ENCODE measurements at places on chromosomes 6 and 20.

- DNase-seq = no peak
Observed at GRCh38 chr6:9563568-9563967, 851.3 kb downstream of the TFAP2A start.

- DNase-seq = no peak
Observed at GRCh38 chr6:107118976-107119375, 3.7 kb upstream of the BEND3 start.

- no peak for DNase-seq
Observed at GRCh38 chr20:33097001-33097400, 17.6 kb downstream of the BPIFB4 start.

GRCh38 chr6:132063738-132064137, 112.6 kb upstream of the CCN2 start:
- no peak for DNase-seq

GRCh38 chr20:49768204-49769047, 44.2 kb upstream of the SLC9A8 start:
- no peak for DNase-seq

- no peak for DNase-seq
Observed at GRCh38 chr6:83381949-83382348, 48.9 kb downstream of the ME1 start.

GRCh38 chr20:52405417-52405816, 213.8 kb upstream of the ZFP64 start:
- DNase-seq = no peak

GRCh38 chr20:11379257-11380011, 538.3 kb upstream of the BTBD3 start:
- DNase-seq = no peak

GRCh38 chr20:47506335-47506734, 4.6 kb downstream of the NCOA3 start:
- no peak for DNase-seq

DNA sequence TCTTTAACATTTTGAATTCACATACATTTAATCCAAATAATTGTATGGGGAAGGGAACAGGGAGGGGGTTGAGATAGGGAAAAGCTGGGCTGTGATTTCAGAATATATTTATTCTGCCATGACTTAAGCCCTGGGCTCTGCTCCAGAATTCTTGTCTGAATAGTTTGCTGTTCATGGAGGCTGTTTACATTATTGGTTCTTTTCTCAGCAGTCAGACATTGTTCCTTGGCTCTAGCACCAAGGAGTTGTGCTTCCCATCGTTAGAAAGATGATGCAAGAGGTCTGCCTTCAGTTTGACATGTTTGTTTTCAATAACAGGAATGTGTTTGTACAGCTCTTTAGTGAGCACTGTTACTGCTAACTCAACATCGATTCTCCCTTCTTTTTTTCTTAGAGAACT, 198.8 kb upstream of the CDYL start:
- no peak for DNase-seq

DNA sequence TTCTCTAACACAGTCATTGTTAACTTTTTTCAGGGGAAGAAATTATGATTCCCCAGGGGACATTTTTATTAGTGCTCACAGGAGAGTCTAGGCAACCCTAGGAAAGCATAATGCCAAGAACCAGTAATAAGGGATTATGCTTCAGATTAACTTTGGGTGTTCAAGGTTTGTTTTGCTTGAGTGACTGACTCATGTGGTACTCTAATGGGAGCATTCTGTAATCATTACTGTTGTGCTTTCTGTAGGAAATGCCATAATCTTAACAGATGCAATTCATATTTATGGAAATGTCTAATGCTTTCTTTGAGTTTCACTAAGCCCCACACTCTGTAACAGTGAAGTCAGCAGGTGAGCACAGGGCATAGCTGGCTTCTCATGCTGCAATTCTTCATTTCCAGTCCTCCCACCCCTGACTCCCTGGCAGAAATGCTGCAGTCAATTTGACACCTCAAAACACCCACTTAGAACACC, 263.4 kb upstream of the MAN1A1 start:
- DNase-seq = no peak

- DNase-seq = no peak
Observed at GRCh38 chr20:16267526-16267925, 305.7 kb downstream of the KIF16B start.

DNA sequence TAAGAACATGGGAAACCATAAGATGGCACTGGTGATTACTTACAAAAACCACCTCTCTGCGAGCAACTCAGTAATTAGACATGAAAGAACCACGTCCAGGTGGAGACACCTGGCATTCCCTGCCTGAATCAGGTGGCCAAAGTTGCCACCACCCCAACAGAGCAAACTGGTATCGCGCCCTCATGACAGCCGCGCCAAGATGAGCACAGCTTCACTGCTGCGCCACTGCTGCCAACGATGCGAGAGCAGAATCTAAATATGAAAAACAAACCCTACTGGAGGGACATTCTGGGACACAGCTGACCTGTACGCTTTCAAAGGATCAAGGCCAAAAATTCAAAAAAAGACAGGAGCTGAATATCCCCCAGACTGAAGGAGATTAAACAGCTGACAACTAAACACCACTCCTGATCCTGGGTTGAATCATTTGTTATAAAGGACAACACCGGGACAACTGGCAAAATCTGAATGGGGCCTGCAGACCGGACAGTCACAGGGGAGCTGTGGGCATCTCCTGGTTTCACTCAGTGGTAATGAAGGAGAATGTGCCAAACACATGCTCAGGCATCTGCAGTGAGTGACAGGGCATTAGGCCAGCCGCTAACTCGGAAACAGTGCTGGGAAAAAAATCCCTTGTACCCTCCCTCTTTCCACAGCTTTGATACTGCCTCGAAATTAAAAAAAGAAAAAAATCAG, 17.4 kb downstream of the CST7 start:
- peak; percentile 4 for DNase-seq

- no peak for DNase-seq
Observed at GRCh38 chr6:17871189-17871519, 116.3 kb downstream of the KIF13A start.

DNA sequence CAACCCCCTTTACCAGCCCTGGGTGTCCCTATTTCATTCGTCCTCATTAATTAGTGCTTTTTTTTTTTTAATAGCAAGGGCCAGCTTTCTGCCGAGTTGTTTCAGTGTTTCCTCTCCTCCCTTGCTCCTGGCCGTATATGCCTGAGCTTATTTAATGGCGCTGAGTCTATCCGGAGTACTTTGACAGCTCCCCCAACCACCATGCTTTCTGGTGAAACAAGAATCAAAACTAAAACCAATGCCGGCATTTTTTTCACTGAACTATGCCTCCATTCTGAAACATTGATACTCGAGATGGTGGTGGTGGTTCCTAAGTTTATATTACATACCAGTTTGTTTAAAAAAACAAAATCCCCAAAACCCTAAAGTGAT, 1.2 kb downstream of the DCBLD1 start:
- no peak for DNase-seq

DNA sequence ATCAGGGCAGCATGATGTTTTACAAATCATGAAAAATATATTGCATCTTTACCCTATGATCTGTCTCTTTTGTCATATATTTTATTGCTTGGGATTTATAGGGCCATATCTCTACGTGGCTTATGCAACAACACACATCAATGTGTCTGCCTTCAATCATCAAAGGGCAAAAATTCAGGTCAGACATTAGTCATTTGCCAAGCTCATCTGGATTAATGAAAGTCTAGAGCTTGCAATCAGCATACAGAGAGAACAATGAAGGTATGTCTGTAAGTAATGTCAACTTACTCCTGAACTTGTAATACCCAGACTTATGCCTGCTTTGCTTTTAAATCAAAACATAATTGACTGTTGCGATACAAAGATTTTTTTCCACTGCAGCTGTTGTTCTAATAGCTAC, 282.7 kb downstream of the HAO1 start:
- DNase-seq = no peak

DNA sequence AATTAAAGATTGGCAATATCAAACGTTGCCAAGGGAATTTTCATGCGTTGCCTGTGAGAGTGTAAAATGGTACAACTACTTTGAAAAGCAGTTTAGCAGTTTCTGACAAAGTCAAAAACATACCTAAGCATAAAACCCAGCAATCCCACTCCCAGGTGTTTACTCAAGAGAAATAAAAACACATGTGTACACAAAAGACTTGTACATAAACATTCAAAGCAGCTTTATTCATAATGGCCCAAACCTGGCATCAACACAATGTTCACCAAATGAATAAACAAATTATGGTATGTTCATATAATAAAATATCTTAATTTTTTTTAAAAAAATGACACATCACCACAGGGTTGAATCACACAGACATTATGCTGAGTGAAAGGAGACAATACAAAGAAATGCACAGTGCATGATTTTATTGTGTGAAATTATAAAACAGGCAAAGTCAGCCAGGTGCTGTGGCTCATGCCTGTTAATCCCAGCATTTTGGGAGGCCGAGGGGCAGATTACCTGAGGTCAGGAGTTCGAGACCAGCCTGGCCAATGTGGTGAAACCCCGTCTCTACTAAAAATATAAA, 240.4 kb upstream of the MARCKS start:
- no peak for DNase-seq

GRCh38 chr6:77930952-77931351, 278.1 kb downstream of the MEI4 start:
- DNase-seq = no peak

- DNase-seq = no peak
Observed at GRCh38 chr20:11044561-11044960, 370.8 kb upstream of the JAG1 start.

- peak; percentile 84 for DNase-seq
Observed at GRCh38 chr6:13454286-13455221, 32.8 kb downstream of the GFOD1 start.

DNA sequence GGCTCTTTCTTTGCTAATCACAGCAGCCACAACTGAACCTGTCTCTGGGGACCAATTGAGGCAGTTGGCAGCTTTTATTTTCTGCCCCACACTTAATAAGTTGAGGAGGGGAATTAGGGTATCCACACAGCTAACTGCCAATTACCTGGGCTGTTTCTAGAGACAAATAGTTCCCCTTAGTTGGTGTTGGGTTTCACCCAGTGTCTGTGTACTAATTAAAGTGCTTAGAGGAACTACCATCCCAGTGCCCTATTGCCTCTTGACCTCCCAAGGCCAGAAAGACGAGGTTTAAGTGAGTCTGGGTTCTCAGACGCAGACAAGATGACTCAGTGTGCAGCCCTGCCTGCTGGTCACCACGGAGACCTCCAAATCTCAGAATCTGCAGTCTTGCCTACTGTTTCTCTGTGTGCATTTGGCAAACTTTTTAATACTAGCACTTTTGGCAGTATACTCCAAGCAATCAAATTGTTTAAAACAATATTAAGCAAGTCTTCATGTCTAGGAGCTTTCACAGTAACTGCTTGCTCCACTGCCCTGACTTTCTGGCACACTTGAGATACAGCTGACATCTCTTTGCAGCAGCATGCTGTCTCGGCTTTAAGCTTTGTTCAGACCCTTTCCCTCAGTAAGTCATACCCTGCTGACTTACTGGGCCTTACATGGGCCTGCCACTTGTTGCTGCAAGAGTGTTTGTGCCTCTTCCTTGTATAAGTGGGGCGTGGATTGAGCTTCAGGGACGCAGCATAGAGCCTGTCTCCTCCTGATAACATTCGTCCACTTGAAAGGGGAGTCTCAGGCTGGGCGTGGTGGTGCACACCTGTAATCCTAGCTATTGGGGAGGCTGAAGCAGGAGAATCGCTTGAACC, 31.9 kb downstream of the STK35 start:
- no peak for DNase-seq

- DNase-seq = no peak
Observed at GRCh38 chr20:33079259-33079658, at the start of gene BPIFB4. Gene BPIFB4 (plus strand): TSS chr20:33079643. CDS start chr20:33081527, 1,884 bp downstream.

- peak; percentile 80 for DNase-seq
Observed at GRCh38 chr20:50338479-50339391, 148.1 kb downstream of the CEBPB start.

DNA sequence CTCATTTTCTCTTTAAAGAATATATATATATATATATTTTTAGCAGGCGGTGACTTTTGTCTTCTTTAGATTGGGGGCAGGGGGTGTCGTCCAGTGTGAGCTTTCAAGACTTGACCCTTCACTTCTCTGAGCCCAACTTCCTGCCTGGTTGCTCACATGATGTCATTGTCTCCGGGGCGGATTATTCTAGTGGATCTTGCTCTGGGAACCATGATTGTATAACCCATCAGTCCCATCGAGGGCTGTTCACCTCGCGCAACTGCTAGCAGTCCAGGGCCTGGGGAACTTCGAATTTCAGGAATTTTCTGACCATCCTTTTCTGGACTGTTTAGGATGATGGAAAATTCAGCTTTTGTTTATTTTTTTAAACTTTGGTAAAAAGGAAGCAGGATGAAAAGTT, 1.0 kb downstream of the IGF2R start:
- DNase-seq = peak; percentile 35

GRCh38 chr6:31157513-31158139, at the start of gene CCHCR1:
Gene CCHCR1 (minus strand): TSS chr6:31157802. CDS start chr6:31157600, 202 bp downstream.
- no peak for DNase-seq

GRCh38 chr6:13294499-13295069, 33.8 kb downstream of the TBC1D7 start:
- DNase-seq = no peak

- DNase-seq = no peak
Observed at GRCh38 chr20:25059866-25060465, 2.0 kb upstream of the ACSS1 start.

- no peak for DNase-seq
Observed at GRCh38 chr6:167948716-167949115, 48.8 kb upstream of the KIF25 start.

GRCh38 chr20:4454111-4454510, 267.6 kb upstream of the PRND start:
- DNase-seq = no peak

GRCh38 chr6:117481926-117482239, 591 bp upstream of the DCBLD1 start:
- no peak for DNase-seq

GRCh38 chr6:136323431-136324112, 33.9 kb upstream of the BCLAF1 start:
- no peak for DNase-seq

GRCh38 chr6:39341352-39341751, 18.9 kb upstream of the KCNK16 start:
- no peak for DNase-seq

DNA sequence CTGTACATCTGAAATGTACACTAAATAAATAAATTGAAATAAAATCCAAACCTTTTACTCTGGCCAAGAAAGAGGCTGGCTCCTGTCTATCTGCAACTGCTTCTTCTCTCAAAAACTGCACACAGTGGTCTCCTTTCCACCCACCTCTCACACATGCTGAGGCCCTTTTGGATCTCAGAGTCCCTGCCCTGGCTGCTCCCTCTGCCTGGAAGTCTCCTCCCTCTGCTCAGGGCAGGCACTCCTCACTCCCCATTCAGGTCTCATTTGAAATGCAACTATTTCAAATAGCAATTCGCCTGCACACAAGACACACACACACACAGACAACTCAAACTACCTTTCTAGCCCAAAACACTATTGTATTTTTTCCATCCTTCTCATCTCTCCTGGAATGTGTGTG, 348.8 kb downstream of the PKHD1 start:
- DNase-seq = no peak

DNA sequence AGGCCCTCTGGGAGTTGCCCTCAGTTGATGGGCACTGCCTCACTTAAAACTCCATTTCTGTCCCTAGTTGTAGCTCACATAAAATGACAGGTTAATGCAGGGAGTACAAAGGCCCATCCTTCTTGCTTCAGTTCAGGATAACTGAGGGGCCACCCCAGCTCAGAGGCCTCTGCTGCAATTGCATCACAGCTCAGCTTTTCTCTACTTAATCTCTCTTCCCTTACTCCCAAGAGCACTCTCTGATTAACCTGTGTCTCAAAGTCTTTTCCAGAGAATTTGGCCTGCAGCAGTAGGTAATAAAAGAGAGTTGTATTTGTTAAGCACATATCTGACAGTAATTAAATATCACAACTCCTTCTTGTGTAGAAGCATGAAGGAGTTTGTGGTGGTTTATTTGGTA, 40.9 kb upstream of the FLRT3 start:
- no peak for DNase-seq

Data from stimulated activated CD4-positive, alpha-beta T cell treated with anti-CD3 and anti-CD28 coated beads, Interleukin-2, amount 100 ng/mL, for 24 hours (primary cell).